ENCODE measurements at places on chromosomes 2 and 18. TPM values are rescaled to one million over a fixed set of nuclear protein-coding genes. Genes with fewer than 3 reads are reported as not detected.

SCN3A gene
- polyA plus RNA-seq: not detected

QPCT gene
- 26.2 TPM for polyA plus RNA-seq

DNA sequence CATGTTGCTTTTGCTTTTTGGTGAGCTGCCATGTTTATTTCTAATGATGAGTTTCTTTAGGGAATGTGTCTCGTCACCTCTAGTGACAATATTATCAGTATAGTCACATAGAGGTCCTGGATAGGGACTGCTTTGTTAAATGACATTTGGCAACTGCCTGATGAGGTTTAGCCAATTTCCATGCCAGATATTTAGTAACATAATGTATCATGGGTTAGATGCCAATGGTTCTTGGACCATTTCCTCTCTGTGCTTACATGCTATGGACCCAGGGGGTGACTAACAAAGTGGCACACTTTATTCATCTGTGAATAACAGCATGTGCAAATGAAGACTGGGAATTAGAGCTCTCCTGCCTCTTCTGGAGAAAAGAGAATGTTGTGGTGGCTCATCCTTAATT lies 56.2 kb upstream of the RAB27B start:
- no peak for DNase-seq

GRCh38 chr2:202449344-202449743 lies 73.2 kb downstream of the BMPR2 start:
- DNase-seq: no peak
